ENCODE measurements at places on chromosomes 16 and 17.
A peak's percentile ranks its signal among the peaks of the same experiment; 100 is the strongest.

- DNase-seq = no peak
Observed at GRCh38 chr16:14007450-14007849, 63.7 kb upstream of the MRTFB start.

- no peak for DNase-seq
Observed at GRCh38 chr16:76681296-76681695, 404.1 kb downstream of the CNTNAP4 start.

GRCh38 chr17:32757963-32758362 is 119.0 kb downstream of the MYO1D start:
- no peak for DNase-seq

- no peak for DNase-seq
Observed at GRCh38 chr17:49753959-49754391, 10.0 kb downstream of the FAM117A start.

DNA sequence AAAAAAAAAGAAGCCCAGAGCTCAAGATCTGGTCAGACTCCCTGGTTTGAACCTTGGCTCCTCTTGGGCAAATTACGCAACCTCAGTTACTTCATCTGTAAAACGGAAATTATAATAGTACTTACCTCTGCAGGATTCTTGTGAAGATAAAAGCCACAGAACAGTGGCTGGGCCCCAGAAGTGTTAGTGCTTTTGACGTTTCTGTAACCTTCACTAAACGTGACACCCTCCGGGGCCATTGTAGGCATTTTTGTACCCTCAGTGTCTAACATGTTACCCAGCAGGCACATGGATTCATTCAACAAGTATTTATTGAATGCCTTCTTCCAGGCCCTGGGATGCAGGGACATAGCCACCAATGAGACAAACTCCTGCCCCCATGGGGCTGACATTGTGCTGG is 58.0 kb downstream of the PITPNC1 start:
- peak; percentile 31 for DNase-seq

DNA sequence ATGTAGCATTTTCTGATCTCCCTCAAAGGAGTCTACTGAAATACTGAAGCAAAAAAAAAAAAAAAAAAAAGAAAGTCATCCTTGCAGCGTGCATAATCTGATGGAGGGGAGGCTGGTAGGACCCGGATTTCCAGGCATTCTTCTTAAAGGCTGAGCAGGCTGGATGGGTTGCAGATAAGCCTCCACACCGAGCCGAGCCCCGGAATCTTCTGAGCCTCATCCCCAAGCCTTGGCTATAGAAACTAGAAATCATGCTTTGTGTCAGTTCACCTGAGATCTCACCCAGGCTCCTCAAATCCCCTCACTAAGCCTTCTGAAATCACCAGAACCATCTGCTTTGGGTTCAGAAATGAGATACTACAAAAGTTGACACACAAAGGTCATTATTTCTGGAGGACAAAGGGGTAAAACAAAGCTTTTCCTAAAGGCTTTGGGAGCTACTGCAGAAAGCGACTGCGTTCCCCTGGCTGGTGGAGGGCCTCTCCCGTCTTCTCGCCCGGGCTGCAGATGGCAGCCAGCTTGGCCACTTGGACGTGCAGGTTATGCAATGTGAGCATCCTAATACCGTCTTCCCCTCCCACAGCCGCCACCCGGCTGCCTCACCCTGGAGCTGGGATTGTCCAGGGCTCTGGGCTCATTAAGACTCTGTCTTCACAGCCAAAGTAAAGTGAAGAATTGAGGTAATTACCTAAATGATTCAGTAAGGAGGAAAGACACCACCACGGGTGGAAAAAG is 4.7 kb upstream of the CACNG4 start:
- DNase-seq = no peak

DNA sequence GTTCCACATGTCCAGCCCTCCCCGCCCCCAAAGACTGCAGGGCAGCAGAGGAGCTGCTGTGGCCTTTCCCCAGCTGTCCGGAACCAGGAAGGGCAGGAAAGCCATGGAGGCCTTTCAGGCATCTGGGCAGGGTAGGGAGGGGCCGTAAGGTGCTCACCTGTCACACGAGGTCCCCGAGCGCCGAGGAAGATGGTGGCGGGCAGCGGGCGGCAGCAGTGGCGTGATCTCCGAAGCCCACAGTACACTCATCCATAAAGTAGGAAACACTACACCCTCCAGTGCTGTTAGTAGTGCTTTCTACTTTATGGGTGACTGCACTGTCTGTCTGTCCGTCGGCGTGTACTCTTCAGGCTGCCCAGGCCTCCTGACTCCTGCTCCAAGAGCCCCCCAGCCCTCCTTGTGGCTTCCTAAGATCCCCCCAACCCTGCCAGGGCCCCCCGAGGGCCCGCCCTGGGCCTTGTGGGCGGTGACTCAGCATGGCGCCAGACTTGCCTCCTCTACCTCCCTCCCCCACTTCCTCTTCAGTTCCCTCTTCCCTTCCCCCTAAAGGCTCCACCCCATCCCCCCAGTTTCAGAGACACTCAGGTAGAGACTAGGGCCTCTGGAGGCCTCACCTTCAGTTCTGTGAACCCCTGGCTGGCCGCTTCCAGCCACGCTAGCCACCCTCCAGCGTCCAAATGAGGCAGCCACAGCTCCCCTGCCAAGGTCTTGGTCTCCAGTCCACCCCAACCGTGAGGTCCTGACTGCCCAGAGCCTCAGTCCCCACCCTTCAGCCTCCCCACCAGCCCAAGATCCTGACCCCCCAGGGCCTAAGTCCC is 2.6 kb upstream of the TSPOAP1 start:
- peak; percentile 67 for DNase-seq

DNA sequence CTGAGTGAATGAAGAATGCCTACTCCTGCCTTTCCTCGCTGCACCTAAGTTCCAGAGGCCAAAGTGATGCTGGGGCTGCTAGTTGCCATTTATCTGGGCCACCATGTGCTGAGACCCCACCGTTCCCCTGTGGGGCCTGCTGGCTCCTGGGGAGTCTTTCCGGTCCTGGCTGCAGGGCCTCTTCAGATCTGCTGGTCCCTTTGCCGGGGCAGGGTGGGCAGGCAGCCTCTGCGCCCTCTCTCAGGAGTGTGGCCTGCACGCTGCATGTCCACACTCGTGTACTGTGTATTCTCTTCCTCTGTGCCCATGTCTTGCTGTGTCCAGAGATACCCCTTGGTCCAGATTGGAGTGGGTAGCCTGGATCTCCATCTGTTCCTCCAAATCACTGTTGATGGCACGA is 151.8 kb upstream of the MED13 start:
- no peak for DNase-seq

DNA sequence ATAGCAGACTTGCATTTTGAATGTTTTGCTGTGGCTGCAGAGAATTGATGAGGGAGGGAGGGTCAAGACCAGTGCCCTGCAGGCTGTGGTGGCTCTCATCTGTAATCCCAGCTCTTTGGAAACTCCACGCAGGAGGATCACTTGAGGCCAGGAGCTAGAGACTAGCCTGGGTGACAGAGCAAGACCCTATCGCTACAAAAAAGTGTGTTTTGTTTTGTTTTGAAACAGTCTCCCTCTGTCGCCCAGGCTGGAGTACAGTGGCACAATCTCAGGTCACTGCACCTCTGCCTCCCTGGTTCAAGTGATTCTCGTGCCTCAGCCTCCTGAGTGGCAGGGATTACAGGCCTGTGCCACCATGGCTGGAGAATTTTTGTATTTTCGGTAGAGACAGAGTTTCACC is 1.9 kb upstream of the UBE2G1 start:
- no peak for DNase-seq

DNA sequence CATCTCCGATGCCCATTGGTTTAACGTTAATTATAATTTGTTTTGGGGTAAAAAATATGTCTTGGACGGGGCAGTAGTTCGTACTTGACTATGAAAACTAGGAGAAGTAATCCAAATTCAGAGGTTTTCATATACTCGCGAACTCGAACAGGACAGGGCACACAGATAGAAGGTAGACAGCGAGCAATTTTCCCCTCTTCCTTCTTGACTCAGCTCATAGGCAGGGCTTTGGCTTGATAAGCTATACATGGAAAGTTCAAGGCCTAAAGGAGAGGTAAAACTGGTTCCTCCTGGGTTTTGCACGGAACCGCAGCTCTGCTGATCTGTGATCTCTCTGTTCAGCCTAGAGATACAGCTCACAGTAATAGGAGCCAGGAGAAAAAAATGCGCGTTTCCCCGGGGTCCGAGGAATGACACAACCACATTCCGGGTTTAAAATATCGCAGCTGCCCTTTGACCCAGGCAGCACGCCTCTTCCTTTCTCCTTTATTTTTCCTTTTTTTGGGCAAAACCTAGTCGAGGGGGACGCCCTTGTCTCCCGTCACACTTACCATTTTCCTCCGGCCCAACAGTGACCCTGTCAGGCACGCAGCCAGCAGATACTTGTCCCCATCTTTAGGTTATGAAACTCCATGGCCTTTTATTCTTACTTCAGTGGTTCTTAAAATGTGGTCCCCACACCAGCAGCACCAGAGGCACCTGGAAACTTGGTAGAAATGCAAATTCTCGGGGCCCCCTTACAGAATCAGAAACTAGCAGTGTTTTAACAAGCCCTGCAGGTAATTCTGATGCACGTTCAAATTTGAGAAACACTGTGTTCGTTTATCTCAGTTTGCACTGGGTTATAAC is 1.7 kb upstream of the LASP1 start:
- no peak for DNase-seq

- DNase-seq = no peak
Observed at GRCh38 chr16:85518398-85519049, 94.6 kb upstream of the GSE1 start.

- no peak for DNase-seq
Observed at GRCh38 chr16:10992112-10992511, 47.7 kb downstream of the CLEC16A start.

- DNase-seq = no peak
Observed at GRCh38 chr16:85366031-85366763, 246.9 kb upstream of the GSE1 start.

Measured in stimulated activated CD4-positive, alpha-beta T cell treated with anti-CD3 and anti-CD28 coated beads, Interleukin-12 subunit alpha, Interleukin-12 subunit beta, amount 100 ng/mL, for 24 hours (primary cell).